Activated CD8-positive, alpha-beta memory T cell treated with anti-CD3 and anti-CD28 coated beads for 24 hours (primary cell): ENCODE measurements at places on chromosomes 4 and X.

DNA sequence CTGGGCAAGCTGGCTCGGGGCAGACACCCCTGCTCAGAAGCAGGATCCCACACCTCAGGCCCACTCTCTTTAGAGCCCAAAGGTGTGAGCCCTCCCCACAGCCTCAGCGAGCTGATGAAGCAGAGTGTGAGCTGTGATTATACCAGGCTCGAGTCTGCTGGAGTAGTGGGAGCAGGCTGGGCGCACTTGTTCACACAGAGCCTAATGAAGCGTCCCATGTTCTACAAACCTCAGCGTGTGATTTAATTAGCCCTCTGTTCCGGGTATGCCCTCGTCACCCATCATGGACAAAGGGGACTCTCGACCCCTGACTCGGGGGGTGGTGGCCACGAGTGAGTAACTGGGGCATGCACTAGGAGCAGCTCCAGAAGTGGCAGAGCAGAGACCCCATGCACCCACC is 62.3 kb downstream of the PPP2R2C start:
- DNase-seq: no peak

GRCh38 chr4:6586715-6587325 is 11.8 kb downstream of the MAN2B2 start:
- no peak for DNase-seq

GRCh38 chr4:110294165-110294564 is 95.8 kb upstream of the ELOVL6 start:
- DNase-seq: no peak

DNA sequence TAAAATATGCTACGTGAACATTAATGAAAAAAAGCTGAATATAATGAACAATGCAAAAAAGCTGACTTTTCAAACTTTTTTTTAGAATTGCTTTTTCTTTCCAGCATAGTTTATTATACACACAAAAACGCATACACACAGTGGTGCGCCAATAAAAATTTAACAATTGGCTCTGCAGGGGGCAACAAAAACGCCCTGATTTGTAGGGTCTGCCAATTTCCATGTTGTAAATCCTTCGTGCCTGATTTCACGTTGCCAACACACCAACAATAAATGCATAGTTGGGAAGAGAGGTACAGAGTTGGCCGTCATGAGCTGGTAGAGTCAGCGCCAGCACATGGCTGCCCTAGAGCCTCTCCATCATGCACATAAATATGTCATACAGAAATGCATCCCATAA is 333.1 kb downstream of the MAPK10 start:
- DNase-seq: no peak

GRCh38 chrX:110403441-110404238 is 45.0 kb downstream of the RTL9 start:
- DNase-seq: no peak

GRCh38 chr4:67892905-67893304 is 9.1 kb upstream of the TMPRSS11D start:
- DNase-seq: no peak

DNA sequence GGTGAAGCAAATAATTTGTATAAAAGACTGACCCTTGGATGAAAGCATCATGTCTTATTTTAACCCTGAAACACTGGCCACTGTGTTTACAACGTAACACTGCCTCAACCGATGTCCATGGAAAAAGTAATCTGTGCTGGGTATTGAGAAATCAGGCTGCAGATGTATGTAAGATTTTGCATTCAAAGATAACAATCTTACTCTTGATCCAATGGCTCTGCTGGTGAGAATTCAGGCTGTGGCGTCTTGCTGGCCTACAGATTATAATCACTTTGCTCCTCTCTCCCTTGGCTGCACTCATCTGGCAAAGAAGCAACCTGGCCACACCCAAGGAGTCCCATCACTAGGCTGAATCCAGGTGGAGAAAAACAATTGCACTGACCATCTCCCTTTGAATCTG is 7.5 kb downstream of the ADGRA3 start:
- DNase-seq: no peak
